ENCODE measurements at places on chromosomes 7 and 10.

DNA sequence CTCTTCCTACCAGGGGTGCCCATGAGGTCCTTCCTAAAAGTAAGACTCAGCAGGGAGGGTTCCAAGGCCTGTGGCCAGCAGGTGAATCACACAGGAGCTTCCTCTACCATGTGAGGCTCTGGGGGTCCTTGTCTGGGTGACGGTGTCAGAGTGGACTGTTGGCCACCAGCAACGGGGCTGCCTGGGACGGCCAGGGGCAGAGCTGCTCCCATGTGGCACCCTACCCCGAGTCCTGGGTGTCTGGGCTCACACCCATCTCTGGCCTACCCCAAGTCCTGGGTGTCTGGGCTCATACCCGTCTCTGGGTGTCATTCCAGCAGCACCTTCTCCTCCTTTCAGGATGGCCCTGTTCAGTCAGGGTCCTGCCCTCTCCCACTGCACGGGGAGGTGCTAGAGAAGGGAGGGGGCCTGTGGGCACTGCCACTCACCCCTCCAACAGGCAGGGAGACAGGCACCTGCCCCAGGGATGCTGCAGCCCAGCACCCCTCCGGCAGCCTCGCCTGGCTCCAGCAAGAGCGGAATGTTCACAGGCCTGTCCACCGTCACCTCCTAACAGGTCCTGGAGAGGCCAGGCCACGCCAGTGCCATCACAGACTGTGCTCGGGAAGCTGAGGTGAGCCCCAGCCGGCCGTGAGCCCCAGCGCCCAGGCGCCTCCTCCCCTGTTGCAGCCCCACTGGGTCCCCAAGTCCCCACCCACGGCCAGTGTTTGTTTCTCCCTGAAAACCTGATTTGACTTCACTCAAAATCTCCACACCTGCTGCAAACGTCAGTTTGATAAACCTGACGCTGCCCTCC, 143.7 kb downstream of the PTPRN2 start:
- no peak for DNase-seq

DNA sequence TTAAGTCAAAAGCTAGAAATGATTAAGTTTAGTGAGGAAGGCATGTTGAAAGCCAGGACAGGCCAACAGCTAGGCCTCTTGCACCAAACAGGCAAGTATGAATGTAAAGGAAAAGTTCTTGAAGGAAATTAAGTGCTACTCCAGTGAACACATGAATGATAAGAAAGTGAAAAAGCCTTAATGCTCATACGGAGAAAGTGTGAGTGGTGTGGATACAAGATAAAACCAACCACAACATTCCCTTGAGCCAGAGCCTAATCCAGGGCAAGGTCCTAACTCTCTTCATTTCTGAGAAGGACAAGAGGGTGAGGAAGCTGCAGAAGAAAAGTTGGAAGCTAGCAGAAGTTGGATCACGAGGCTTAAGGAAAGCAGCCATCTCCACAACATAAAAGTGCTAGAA, 53.0 kb downstream of the DNAJC1 start:
- DNase-seq = no peak

- no peak for DNase-seq
These were observed 48.7 kb downstream of the UPF2 start for GRCh38 chr10:11993834-11994468.

- DNase-seq = no peak
These were observed 38.6 kb upstream of the TRIM8 start for GRCh38 chr10:102605712-102606111.

DNA sequence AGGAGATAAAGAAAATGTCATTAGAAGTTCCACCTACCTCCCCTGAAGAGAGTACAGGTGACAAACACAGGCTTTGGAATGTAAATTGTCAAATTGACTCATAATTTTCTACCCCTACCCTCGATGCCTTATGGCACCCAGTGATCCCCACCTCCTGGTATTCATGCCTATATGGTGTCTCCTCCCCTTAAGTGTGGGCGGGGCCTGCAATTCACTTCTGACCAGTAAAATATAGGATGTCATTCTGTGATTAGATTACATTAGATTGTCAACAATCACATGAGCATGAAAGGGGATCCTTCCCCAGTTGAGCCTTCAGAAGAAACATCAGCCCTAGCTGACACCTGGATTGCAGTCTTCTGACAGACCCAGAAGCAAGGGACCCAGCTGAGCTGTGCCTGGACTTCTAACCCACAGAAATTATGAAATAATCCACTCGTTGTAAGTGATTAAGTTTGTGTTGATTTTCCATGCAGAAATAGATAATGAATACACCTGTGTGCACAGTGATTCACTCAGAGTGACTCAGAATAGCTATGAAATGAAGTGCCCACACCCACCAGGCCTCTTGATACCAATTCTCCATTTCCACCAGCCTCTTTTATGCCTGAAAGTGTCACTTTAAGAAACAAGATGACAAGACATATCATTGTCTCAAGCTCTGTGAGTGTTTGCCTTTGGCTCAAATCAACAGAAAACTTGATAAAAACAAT, 8.5 kb upstream of the SLC39A12 start:
- DNase-seq = no peak

DNA sequence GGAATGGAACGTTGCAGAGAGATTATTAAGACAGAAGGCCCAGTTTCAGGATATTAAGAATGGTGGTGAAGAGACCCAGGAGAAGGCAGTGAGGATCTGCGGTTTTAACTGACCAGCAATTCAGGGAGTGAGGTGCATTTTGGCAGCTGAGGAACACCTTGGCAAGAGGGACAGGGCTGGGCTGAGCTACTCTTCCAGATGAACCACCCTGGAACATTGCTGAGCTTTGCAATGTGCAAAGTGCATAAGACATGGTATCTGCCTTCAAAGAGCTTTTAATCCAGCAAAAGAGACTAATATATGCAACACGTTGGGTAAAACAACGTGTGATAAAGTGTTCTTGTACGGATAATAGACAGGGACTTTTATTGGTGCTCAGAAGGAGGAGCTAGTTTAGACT, 181.0 kb upstream of the AGK start:
- DNase-seq = no peak

DNA sequence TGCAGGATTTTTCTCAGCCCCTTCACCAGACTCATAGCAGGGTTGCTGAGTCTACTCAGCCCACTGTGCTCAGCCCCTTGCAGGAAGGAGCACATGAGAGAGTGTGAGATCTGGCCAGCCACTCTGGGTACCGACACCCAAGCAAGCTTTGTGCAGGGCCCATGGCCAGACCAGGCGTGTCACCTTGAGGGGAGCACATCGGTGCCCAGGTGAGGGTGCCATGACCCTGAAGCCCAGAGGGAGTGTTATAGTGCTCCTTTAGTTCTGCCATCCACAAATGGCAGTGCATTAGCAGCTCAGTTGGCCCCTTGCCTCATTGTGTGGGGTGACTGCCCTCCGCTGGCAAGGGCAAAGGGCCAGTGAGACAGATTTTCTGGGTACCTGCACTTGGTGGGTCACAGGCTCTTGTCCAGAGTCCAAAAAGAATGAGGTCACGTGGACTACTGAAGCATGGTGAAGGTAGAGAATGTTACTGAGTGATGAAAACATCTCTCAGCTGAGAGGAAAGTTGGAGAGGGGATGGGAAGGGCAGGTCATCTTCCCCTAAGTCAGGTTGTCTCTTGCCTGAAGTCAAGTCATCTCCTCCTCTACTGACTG, 181.8 kb downstream of the MACC1 start:
- DNase-seq = no peak

- DNase-seq = no peak
These were observed 371.0 kb downstream of the DPP6 start for GRCh38 chr7:154423231-154423630.

- peak; percentile 59 for DNase-seq
These were observed 30.7 kb upstream of the EPC1 start for GRCh38 chr10:32377458-32378259.

- DNase-seq = no peak
These were observed 38.8 kb upstream of the INPP5A start for GRCh38 chr10:132498562-132499366.

- no peak for DNase-seq
These were observed 5.5 kb downstream of the ATP6V0E2 start for GRCh38 chr7:149879271-149879743.

DNA sequence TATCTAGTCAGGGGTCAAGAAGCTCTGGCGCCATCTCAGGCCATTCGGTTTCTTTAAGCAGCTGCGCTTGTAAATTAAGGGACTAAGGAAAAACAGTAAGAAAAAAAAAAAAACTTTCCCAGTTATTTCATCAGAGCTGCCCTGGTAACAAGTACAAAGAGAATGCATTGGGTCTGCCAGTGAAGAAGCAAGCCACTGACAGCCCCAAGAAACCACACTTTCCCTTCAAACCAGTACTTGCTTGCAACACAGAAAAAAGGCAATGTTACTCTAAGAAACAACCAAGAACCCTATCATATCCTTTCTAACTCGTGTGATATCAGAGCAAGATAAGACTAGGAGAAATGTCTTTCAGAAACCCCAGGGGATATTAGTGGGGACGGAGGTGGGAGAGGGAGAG, 40.6 kb upstream of the AOAH start:
- DNase-seq = no peak

- DNase-seq = no peak
These were observed 532.5 kb downstream of the GRM8 start for GRCh38 chr7:126720232-126720631.

Data from immature natural killer cell (primary cell).